ENCODE measurements at places on chromosomes 3 and 15.

GRCh38 chr3:12898290-12898964 is 57.1 kb upstream of the RPL32 start:
- no peak for DNase-seq

DNA sequence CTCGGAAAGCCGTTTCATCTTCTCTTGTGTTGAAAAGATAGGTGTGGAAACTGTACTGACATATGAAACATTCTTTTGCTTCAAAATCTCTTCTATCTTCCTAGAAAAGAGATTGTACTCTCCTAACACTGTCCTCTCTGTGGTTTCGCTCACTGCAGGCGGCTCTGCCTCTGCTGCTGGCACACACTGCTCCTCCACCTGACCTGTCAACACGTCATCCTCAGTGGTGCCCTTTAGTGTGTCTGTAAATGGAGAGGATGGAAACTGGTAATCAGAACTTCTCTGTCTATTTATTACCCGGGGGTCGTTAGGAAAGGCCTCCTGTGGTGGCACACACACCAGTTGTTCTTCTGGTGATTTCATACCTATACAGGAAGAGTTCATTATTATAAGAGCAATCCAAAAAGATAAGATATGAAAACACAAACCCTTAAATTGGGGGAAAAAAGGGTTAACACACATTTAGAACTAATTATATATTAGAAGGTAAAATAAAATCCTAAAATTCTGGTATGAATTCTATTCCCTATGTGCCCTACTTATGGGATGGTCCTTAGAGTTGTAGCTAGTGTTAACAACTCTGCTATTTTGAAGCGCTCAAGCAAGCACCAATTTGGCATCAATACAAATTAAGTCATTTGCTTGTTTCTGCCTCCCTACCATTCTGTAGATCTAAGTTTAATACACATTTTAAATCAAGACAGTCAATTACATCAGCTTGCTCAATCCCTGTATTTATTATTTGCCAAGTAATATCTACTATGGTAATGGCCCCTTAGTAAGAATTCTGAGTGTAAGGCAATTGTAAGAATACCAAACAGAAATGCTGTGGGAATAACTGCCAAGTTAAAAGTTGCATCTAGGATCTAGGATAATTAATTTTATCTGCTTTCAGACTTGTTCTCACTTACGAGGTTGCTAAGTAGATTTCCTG is 49.2 kb downstream of the TASOR start:
- DNase-seq, result no peak

DNA sequence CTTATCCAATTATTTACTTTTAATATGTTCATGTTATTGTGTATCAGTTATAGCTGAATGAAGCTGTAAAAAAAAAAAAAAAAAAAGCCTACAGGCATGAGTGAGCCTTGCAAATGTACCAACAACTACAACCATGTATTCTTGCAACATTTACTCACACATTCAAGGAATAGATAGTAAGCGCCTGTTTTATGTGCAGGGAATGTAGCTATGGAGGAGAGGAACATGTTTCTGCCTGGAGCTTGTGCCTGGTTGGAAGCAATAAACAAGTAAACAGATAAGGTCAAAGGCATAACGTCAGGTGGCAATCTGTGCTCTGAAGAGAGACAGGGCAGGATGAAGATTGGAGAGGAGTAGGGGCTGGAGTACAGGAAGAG is 111.2 kb downstream of the DNAJB8 start:
- DNase-seq, result no peak

GRCh38 chr3:53834429-53835095 is 11.7 kb downstream of the CHDH start:
- no peak for DNase-seq

DNA sequence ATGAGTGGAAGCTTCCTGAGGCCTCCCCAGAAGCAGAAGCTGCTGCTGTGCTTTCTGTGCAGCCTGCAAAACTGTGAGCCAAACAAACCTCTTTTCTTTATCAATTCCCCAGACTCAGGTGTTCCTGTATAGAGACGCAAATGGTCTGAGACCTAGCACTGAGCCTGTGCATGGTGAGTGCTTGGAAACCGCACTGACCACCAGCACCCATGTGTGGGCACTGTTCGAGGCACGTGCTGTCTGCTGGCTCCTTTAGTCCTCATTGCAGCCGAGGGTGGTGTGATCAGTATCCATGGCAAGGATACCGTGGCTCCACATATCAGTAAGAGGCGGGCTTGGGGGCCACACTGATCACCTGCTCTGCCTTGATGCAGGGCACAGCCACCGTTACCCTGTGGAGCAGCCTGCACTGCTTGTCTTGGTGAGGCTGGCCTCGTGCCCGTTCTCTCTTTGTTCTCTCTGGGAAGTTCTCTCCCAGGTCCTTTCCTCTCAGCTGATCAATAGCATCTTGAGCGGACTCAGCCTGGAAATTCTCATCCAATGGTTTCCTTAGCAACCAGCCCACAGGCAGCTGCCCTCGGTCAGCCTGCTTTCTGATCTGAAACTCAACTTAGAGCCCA is 101.0 kb downstream of the PLXNA1 start:
- DNase-seq, result no peak

DNA sequence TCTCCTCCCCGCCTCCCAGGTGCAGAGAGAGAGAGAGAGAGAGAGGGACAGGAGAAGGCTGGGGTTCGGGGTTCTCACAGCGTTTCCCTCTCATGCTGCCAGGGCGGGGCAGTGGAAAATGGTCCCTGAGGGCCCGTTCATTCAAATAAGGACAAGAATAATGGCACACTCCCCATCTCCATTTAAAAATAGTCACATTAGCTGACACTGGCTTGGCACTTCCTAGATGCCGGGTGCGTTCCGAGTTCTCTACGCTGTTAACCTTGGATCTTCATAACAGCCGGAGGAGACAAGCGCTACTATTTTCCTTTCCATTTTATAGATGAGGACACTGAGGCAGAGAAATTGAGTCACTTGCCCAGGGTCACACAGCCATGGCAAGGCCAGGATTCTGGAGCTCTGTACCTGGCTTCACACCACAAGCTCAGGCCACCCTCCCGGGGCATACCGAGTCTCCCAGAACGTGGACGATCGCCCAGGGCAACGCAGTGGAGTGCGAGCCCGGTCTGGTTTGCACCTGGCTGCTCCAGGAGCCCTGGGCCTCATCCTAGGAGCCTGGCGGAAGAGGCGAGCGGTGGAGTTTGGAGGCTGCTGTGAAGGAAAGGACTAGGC is 608 bp upstream of the SLC6A6 start:
- DNase-seq, result no peak

- DNase-seq, result no peak
Measured at GRCh38 chr3:170361711-170362110, 4.2 kb downstream of the SKIL start.

- DNase-seq, result no peak
Measured at GRCh38 chr3:155554777-155555451, 190.0 kb downstream of the PLCH1 start.

DNA sequence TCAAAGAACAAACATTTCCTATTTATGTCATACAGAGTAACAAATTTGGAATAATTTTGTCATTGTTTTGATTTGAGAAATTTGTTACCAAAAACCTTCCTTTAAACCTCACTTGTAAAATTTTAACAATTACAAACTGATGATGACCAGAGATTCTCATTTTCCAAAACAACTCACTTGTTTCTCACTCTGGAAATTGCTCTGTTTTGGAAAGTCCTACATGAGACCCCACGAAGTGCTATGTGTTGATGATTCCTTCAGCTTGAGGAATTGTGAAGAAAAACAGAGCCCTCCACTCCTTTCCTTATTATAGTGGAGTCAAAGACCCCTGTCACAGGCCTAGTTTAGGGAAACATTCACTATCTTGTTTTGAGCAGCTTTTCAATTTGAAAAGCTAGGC is 157.6 kb upstream of the RASGRP1 start:
- DNase-seq, result no peak

GRCh38 chr15:100703671-100704070 is 101.3 kb downstream of the ASB7 start:
- DNase-seq, result no peak

DNA sequence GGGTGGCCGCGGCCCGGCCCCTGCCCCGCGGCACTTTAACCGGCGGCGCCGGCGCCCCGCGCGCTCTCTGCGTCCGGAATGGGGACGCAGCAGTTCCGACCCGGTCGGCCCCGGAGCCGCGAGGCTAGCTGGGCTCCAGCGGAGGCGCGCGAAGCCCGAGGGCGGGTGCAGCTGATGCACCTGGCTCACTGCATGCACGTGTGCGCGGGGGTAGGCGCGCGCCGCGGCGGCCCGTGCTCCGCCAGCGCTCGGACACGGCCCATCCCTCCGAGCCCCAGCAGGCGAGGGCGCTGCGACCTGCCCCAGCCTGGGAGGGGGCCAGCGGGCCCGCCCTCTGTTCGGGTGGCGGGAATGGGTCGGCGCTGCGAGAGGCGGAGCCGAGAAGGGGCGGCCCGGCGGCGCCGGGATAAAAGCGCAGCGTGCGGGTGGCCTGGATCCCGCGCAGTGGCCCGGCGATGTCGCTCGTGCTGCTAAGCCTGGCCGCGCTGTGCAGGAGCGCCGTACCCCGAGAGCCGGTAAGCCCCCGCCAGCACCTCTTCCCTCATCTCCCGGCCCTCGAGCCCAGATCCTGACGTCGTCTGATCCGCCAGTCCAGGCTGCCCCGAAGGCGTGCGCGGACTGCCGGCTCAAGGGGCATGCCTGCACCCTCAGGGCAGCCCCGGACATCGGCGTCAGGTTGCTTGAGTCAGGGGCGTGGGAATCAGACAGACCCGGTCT is at the start of the genes CHDH and IL17RB:
Gene CHDH (minus strand): TSS at position 286 of the 717 bp plus-strand sequence. CDS start 22,411 bp downstream, outside the sequence.
Gene IL17RB (plus strand): TSS at position 435 of the 717 bp plus-strand sequence. CDS start 21 bp downstream, at position 456.
- DNase-seq, result no peak

GRCh38 chr3:191997093-191997492 is 536.1 kb downstream of the PYDC2 start:
- no peak for DNase-seq

DNA sequence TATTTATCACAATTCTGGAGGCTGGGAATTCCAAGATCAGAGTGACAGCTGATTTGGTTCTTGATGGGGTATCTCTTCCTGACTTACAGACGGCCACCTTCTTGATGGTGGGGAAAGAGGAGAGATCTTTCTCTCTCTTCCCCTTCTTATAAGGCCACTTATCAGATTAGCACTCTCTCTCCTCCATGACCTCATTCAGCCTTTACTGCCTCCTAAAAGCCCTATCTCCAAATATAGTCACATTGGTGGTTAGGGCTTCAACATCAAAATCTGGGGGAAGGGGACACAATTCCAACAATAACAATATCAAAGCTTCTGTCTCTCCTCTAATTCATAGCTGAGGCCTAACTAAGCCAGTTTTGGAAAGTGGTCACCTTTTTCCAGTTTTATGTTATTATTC is 91.7 kb upstream of the MBNL1 start:
- no peak for DNase-seq
